Hindlimb muscle (tissue), 1 donor: ENCODE measurements at places on chromosomes 5 and 9. TPM values are rescaled to one million over a fixed set of nuclear protein-coding genes. Genes with fewer than 3 reads are reported as not detected.

The INSL4 gene
- polyA plus RNA-seq, result not detected

The FBXO38 gene
- 26.9 TPM for polyA plus RNA-seq

The PCDHB15 gene
- 9.4 TPM for polyA plus RNA-seq

The COL23A1 gene
- polyA plus RNA-seq, result 1.8 TPM

The LIFR gene
- 48.9 TPM for polyA plus RNA-seq

The ADGRV1 gene
- polyA plus RNA-seq, result 1.1 TPM

The PCDHGA8 gene
- 0.80 TPM for polyA plus RNA-seq

DNA sequence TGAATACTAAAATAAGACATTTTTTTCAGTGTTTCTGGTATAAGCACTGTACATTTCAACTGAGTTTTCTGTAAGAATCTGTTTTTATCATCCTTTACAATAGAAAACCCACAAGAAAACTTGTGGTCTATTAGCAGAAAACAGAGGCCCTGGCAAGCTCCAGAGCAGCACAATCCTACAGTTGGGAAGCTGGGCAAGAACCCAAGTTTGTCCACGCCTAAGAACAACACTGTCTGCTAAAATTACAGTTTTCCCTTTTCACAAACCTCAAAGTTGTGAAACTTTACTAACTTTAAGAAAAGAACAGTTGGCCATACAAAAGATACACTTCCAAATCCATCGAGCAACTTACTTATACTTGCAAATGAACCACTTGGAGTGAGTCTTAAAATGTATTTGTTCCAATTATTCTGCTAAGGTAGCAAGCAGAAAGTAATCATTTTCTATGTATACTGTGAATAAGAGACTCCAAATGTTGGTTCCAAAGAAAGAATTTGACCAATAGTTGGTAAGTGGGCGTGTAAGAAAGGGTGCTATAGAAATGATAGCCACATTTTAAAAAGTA, 982.0 kb upstream of the ARRDC3 start:
- DNase-seq, result peak; percentile 24

GRCh38 chr9:115691693-115692092, 461.9 kb upstream of the PAPPA start:
- no peak for DNase-seq

DNA sequence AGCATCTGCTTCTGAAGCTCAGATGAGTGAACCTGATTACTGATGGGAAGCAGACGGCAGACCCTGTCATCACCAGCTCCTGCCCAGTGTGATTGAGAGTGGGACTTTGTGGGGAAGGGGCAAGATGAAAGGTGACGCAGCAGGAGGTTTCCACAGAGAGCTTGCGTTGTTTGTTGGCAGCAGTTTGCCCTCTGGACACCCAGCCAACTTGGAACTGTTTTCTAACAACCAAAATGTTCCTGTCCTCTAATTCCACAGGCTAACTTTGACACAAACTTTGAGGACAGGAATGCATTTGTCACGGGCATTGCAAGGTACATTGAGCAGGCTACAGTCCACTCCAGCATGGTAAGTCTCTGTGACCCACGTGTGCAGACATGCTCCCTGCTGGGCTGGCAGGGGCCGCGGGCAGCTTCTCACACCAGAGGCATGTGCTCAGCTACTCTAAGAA, 20.9 kb downstream of the CYFIP2 start:
- DNase-seq, result no peak

GRCh38 chr5:80341016-80341775, 21.4 kb downstream of the SPZ1 start:
- DNase-seq, result no peak

DNA sequence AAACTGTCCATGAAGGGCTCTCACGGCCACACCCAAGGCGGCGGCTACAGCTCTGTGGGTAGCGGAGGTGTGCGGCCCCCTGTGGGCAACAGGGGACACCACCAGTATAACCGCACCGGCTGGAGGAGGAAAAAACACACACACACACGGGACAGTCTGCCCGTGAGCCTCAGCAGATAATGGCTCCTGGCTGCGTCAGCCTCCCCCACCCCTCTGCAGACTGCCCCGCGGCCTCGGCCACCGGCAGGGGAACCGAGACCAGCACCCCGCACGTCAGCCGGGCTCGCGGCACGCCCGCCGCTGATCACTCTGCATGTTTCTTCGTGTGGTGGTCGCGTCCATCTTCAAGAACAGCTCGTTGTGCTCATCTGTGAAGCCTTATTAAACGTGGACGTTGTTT, 41.5 kb downstream of the TENT4A start:
- DNase-seq, result no peak

GRCh38 chr9:14251154-14252071, 62.5 kb downstream of the NFIB start:
- DNase-seq, result no peak

GRCh38 chr9:70340572-70340971, 73.9 kb downstream of the KLF9 start:
- peak; percentile 20 for DNase-seq

GRCh38 chr9:127506814-127507750, 55.8 kb downstream of the LRSAM1 start:
- DNase-seq, result no peak

DNA sequence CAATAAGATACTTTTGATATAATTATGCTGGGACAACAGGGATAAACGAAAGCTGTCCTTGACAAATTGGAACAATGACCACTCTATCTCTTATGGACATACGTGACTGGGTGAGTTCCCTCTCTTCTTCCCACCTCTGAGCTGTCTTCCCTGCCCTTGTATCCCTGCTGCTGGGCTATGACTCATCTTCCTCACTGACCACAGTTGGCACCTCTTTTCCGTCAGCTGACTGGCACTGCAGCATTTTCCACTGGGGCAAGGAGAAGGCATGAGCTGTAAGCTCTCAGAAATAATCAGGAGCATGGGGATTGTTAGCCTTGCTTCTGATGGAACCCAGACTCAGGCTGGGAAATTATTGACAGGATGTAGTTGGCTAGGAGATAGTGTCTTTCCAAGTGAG, 48.7 kb downstream of the PCSK1 start:
- DNase-seq, result no peak

- DNase-seq, result no peak
These were observed 170.4 kb downstream of the ZDHHC21 start for GRCh38 chr9:14522627-14523379.

DNA sequence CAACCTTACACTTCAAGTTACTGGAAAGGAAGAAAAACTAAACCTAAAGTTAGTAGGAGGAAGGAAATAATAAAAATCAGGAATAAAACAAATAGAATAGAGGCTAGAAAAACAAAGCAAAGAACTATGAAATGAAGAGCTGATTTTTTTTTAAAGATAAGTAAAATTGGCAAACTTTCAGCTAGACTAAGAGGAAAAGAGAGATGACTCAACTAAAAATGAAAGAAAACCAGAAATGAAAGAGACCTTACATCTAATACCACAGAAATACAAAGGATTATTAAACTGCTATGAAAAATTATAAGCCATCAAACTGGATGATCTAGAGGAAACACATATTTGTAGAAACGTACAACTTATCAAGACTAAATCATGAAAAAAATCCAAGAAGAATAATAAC, 60.0 kb downstream of the PRRC1 start:
- DNase-seq, result no peak

GRCh38 chr9:115972843-115973595, 180.6 kb upstream of the PAPPA start:
- DNase-seq, result no peak

DNA sequence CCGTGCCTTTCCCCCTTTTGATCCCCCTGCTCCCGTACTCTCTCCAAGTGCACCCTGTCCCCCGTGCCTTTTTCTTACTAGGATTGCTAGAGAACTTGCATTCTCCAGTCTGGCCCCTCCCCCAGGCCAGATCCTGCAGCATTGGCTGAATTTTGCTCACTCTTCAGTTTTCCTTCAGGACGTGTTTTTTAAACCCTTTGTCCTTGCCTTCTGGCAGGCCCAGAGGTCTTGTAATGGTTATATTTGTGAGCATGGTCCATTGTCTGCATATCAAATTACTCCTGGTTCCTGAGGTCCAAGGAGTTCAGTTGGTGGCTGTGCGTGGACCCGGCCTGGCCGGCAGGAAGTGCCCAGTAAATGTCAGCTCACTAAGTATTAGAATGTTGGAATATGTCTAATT, 606 bp downstream of the TBC1D13 start:
- peak; percentile 24 for DNase-seq

- no peak for DNase-seq
These were observed 19.0 kb downstream of the PTCH1 start for GRCh38 chr9:95497772-95498171.

DNA sequence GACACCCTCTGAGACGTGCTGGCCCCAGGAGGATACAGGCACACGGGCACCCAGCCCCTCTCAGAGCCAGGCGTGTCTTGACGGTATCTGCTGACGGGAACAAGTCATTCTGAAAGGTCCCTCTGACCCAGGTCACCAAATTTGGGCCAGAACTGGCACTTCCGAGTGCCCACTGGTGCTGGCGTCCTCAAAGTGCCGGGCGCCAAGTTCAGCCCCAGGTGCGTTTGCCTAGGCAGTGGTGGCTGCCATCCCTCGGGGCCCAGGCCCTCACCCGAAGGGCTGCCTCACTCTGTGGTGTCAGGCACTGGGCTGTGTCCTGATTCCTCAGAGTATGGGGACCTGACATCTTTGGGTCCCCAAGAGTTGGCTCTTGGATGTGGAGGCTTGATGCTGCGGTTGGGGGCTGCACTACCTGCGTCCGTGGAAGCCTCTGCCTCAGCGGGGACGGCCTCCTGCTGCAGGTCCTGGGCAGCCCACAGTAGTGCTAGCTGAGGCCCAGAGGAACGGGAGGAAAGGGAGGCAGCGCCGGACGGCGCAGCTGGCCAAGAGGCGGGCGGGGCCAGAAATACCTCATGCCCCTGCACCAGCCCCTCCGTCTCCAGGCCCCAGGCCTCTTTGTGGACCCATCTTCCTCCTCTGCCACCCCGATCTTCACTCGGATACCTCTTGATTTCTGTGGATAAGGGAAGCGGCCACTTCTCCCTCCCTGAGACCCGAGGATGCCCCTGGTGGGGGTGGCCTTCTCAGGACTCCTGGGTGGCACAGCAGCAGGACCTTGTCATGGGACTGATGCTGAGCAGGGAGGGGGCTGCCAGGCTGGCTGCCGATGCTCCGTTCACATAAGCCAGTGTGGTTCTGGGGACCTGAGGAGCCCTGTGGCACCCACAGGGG, 109.4 kb upstream of the LMX1B start:
- DNase-seq, result no peak

DNA sequence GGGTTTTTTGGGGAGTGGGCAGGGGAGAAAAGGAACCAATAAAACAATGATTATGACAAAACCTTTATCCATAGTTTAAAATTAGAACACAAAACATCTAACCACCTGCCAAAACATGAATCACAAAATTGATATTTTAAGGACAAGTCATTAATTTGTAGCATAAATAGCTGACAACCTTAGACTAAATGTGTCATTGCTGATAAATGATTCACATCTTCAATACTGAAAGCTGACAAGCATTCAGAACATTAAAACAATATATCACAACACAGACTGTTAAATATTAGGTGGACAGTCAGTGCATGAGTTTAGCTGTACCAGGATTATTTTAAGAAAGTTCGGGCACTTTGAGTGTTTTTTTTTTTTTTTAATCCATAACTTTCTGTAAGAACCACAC, 71.5 kb downstream of the NR3C1 start:
- no peak for DNase-seq

GRCh38 chr9:133732639-133733408, 5.3 kb downstream of the SARDH start:
- no peak for DNase-seq

GRCh38 chr9:77892171-77892570, 139.4 kb downstream of the GNAQ start:
- no peak for DNase-seq

- no peak for DNase-seq
These were observed 70.8 kb downstream of the NXNL2 start for GRCh38 chr9:88605512-88606362.

GRCh38 chr9:3977614-3978112, 322.2 kb downstream of the GLIS3 start:
- DNase-seq, result no peak

DNA sequence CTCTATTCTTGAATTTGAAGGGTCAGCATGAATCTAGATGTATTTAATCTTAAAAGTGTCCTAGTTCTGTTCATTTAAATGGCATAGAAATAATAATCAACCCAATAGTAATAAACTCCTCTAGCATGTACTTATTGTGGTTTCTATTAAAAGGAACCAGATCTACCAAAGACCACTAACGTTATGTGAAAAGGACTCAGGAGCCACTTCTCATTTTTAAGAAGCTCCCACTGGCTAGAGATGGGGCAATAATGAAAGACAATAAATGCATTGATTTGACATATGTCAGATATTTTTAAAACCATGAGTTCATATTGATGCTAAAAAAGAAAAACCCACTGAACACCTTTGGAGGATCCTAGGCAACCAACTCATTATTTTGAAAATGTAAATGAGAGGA, 191.9 kb downstream of the ATP10B start:
- no peak for DNase-seq

DNA sequence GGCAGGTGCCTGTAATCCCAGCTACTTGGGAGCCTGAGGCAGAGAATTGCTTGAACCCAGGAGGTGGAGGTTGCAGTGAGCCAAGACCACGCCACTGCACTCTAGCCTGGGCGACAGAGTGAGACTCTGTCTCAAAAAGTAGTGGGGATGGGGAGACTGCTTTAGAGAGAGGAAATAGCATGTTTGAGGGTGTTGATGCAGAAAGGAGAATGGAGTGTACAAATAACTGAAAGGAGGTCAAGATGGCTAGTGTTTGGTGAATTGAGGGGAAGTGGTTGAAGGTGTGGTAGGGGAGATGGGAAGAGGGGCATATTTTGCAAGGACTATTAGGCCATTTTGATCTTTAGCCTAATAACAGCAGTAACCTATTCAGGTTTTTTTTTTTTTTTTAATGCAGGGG, 18.2 kb downstream of the TENT2 start:
- no peak for DNase-seq

GRCh38 chr5:57072218-57072892, 101.5 kb upstream of the GPBP1 start:
- no peak for DNase-seq

- DNase-seq, result no peak
These were observed 159.6 kb upstream of the TBCA start for GRCh38 chr5:77935506-77936364.

GRCh38 chr5:132576123-132576522, 19.3 kb downstream of the RAD50 start:
- DNase-seq, result no peak

DNA sequence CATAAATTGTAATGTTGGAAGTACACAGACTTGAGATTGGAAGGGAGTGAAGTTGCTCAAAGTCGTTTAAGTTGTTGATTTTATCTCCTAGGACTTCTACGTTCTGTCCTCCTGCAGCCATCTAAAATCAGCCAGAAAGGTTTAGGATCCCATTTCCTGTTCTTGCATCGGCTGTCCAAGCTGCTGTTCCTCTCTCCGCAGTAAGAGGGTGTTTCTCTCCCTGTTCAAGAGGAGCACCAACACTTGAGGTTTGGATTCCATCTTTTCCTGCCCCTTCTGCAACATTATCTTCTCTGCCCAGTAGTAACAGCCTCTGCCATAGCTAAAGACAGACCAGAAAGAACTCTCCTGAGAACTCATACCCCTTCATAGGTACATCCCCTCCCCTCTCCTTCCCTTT, 373.4 kb downstream of the GADD45G start:
- no peak for DNase-seq

- DNase-seq, result no peak
These were observed 8.7 kb downstream of the DNAJB5 start for GRCh38 chr9:34998266-34998665.

- DNase-seq, result no peak
These were observed 549.2 kb upstream of the GRAMD2B start for GRCh38 chr5:125874057-125874456.

GRCh38 chr9:126306071-126306647, 20.5 kb upstream of the MVB12B start:
- no peak for DNase-seq

- DNase-seq, result peak; percentile 60
These were observed 84.3 kb upstream of the ACTBL2 start for GRCh38 chr5:57566914-57567313.

GRCh38 chr9:24189986-24190385, 355.7 kb downstream of the IZUMO3 start:
- no peak for DNase-seq
